ENCODE measurements at places on chromosomes 12 and 14.

DNA sequence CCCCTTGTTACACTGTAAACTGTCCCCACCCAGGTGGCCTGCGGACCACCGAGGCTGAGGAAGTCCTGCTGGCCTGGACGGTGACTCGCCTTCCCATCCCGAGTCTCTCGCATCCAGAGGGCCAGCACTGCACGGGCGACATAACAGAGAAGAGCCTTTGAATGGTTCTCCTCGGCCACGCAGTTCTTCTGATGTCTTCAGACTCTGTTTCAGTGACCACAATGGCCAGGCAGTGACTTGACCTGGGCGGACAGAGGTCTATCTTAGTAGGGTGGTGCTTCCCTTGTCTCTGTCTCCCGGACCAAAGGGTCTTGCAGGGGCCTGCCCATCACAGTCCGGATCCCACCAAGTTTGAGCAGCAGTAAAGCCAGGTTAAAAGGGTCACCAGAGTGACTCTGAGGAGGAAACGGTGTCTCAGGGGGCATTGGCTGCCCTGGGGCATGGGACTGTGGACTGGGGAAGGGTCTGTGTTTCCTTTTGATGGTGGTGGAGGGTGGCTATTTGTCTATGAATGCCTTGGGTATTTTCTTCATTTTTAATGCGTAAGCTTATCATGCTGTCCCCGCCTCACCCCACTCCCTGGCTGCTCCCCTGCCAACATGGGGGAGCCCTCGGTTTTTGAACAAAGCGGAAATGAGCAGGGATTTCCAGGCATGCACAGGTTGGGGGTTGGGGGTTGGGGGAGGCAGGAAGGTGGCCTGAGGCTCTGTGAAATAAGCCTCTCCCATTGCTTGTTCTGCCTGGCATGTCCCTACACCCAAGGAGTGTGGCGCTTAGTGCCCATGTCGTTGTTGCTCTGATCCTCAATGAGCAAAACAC, 10.3 kb downstream of the KRT85 start:
- no peak for DNase-seq

DNA sequence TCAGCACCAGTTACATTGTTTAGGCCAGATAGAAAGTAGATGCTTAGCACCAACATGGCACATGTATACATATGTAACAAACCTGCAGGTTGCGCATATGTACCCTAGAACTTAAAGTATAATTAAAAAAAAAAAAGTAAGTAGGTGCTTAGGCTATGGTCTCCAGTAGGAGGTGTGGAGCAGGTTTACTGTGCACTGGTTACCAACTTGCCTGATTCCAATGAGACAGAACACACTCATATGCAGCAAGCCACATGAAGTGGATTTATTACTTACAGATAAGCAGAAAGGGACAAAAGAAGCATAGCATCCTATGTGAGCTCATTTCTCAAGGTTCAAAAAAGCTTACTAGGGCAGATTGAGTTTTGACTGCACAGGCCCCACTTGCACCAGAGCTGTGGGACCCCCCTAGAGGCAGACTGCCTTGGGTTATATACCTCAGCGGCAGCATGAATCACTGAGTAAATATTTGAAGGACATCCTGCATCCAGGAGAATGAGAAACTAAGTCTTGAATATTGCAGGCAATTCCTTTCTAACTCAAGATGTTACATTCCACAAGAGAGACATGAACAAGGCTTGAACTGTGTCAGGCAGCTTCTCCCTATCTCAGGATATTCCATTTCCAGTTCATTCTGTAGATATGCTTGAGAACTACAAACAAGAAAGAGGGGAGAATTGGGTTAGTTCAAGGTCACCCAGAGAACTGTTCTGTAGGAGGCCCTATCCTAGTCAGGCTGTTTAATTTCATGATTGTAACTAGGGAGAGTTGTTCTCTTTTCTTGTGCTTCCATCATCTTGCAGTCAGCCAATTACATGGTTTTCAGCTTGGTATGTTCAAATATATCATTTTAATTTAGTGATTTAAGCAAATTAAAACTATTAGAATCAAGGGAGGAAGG, 30.1 kb downstream of the LRFN5 start:
- DNase-seq: no peak

GRCh38 chr12:56629459-56630179, 507 bp downstream of the BAZ2A start:
- DNase-seq: peak; percentile 55

DNA sequence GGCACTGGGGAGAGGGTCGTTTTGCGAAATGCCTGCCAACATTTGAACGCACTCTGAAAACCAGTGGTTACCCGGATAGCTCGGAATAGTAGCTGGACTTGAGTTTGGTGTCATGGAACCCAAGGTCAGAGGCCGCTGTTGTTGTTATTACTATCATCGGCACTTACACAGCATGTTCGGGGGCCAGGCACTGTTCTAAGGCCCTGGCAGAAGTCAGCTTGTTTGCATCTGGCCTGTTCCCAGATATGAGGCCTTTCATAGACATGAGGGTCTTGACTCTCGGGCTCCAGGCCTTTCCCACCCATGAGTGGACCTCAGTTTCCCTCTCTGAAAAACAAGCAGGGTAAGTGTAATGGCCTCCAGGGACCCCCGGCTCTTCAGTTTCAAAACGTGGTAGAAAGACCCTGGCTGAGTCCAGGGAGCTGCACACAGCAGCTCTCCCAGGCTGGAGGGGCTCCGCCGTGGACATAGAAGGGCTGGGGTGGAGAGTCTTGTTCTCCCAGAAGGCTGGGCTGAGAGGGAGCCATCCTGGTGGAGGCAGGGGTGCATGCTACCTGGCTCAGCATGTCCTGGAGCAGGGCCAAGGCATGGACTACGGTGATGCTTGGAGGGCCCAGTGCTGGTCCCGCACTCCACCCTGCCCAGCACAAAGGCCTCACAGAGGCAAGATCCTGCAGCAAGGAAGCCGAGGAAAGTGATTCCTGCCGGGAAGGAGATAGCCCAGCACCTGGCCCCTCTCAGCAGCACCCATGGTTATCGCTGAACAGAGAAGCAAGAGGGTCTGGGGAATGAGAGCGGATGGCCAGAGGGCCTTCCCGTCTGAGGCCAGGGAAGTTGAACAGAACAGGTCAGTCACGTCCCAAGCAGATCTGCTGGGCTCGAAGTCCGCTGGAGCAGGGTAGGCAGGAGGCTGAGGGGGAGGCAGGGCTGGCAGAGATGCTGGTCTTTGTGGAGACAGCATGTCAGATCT, 63.5 kb upstream of the C14orf180 start:
- no peak for DNase-seq

DNA sequence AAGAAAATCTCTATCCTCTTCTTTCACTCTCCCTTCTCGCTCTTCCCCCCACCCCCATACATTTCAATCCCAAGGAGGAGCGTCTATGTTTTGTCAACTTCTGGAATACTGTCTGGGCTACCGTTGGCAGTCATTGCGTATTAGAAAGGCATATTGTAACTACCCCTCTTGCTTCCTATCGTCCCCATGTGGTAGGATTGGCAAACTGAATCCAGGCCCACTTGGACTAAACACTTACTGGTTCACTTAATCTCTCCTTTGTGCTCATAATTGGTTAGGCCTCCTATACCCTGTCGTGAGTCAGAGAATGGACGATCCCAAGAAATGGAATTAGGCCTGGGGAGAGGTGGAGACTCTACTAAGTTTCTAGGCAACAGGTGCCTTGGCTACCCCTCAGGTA, 68.8 kb upstream of the SLC8A3 start:
- no peak for DNase-seq

- DNase-seq: no peak
Observed at GRCh38 chr12:100632445-100632892, 59.0 kb downstream of the GAS2L3 start.

DNA sequence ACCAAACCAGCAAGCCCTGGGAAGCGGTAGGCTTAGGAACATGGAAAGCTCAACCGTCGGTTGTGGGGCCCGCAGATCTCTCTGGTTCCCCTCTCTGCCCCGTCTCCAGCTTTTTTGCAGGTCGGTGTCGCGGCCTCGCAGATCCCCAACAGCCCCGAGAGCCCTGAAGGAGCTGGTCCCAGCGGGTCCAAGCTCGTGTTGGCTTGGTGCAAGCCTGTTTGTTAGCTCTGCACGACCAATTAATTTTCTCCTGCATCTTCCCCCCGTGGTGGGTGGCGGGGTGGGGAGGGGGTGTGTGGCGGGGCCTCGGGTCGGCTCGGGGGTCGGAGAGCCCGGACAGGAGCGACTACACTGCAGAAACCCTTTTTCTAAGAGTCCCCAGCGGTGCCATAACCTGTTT, 449 bp upstream of the SLC24A4 start:
- DNase-seq: no peak

GRCh38 chr12:63821781-63822251, 22.7 kb upstream of the SRGAP1 start:
- no peak for DNase-seq

GRCh38 chr14:96421236-96421635, 29.3 kb downstream of the AK7 start:
- no peak for DNase-seq

DNA sequence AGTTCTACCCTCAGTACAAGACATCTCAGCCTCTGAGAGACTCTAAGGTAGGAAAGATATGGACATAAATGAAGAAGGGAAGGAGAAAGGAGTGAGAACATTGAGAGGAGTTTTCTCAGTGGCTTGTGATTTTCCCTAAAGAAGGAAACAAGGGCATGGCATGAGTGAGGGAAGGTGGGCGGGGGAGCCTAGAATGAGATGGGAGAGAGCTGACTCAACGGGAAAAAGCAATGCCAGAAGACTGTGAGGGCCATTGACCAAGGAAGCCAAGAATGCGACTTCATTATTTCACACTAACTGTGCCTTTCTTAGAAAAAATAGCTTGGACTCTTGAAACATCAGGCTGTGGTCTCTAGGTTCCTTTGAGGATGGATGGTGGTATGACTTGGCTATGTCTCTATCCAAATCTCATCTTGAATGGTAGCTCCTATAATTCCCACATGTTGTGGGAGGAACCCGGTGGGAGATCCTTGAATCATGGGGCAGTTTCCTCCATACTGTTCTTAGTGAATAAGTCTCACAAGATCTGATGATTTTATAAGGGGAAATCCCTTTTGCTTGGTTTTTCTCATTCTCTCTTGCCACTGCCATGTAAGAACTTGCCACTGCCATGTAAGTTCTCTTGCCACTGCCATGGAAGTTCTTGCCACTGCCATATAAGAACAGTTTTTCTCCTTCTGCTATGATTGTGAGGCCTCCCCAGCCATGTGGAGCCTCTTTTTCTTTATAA, 279.6 kb downstream of the NUAK1 start:
- DNase-seq: no peak

- DNase-seq: no peak
Observed at GRCh38 chr12:77324416-77324762, 259.0 kb upstream of the E2F7 start.

DNA sequence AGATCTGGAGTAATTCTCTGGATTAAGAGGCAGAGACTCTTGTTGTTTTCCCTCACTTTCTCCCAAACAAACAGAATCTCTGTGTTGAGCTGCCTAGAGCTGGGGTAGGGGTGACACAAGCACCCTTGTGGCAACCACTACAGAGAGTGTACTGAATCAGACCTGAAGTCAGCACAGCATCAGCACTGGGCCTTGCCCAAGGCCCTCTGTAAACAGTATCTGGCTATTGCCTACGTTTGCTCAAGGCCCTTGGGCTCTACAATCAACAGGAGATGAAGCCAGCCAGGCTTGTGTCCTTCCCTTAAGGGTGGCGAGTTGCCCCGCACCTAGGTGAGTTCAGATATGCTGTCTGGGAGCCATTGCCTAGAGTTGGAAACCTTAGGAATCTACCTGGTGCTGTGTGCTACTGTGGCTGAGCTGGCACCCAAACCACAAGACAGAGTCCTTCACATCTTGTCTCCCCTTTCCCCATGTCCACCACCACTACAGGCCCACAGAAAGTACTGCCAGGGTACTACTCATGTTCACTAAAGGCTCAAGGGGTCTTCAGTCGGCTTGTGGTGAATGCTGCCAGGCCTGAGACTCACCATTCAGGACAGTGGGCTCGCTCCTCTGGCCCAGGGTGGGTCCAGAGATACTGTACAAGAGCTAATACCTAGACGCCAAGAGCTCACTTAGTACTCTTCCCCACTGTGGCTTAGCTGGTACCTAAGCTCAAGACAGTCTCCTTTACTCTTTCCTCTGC, 206.8 kb downstream of the SYNE2 start:
- DNase-seq: no peak

DNA sequence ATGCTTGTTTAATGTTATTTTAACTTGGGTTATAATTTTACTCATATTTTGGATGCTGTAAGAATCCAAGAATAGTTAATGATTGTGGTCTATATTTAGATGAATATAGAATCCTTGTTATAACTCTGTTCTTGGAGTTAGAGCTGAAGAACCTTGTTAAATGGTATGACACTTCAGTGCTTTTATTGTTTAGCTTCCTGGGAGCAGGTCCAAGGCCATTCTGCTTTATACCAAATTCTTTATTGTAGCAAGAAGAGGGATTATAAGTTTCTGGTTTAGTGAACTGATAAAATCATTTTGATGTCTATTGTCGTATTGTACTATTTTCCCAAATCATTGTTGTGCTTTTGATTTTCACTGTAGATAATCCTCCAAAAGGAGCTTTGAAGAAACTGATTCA, 69.4 kb downstream of the MIA2 start:
- DNase-seq: no peak

- no peak for DNase-seq
Observed at GRCh38 chr12:108271951-108272872, 66.9 kb downstream of the CMKLR1 start.

GRCh38 chr12:107649661-107650061, 35.9 kb upstream of the PWP1 start:
- no peak for DNase-seq

GRCh38 chr12:86729739-86730138, 473.5 kb upstream of the MGAT4C start:
- no peak for DNase-seq

- DNase-seq: no peak
Observed at GRCh38 chr14:92844204-92844603, 50.1 kb downstream of the GOLGA5 start.

GRCh38 chr12:47990351-47991105, 13.7 kb downstream of the COL2A1 start:
- no peak for DNase-seq

DNA sequence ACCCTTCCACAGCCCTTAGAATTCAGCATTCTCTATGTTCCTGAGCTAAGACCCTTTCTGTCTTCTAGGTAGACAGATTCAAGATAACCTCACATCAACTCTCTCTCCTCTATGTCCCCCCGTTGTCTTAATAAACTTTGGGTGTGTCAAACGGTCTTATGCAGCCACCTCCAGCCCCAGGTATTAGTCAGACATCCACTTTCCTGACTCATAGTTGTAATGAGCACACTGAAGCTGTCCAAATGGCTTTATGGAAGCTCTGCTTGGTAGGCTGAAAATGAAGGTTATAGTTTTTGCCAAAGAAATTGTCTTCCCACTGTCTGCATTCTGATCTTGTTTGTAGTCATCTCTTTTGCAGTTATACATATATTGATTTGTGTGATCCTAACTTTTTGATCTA, 482.0 kb downstream of the RMST start:
- no peak for DNase-seq

DNA sequence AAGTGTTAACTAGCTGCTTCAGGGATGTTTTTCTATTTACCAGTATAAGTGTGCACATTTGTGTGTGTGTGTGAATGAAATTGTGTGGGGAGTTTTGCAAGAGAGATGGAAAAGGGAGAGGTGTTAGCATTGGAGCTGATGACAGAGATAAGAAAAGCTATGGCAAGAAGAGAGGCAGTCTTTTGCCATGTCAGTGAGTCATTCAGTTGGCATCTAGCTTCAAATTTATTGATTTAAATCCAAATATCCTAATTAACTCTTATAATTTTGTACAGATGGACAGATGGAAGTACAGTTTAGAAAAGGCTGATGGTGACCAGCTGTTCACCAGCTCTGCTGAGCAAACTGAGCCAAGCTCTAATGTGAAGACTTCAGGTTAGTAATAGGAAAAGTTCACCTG, 3.3 kb upstream of the BHLHE41 start:
- DNase-seq: no peak
